Stimulated activated CD8-positive, alpha-beta memory T cell treated with anti-CD3 and anti-CD28 coated beads, Interleukin-7, amount 100 ng/mL, for 1 hour (primary cell): ENCODE measurements at places on chromosomes 4 and X.

DNA sequence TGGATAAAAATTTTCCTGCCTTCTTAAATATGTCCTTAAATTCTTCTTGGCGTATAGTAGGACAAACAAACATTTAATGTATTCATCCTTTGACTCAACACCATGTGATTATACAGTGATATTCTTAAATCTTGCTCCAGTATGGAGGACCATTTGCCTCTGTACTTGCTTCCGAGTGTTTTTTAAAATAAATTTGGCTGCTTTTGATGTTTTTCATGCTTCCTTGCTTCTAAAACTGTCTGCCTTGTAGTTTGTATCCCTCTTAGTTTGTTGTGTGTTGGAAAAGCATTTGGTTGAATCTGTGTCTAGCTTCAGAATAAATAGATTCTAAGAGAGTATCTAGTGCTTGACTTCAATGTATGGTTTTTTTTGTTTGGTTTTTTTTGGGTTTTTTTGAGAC, 12.3 kb downstream of the ING2 start:
- no peak for DNase-seq

- DNase-seq, result no peak
These were observed 87.4 kb downstream of the ADGRA3 start for GRCh38 chr4:22428441-22428840.

GRCh38 chr4:146191766-146192458, 16.4 kb downstream of the LSM6 start:
- no peak for DNase-seq

DNA sequence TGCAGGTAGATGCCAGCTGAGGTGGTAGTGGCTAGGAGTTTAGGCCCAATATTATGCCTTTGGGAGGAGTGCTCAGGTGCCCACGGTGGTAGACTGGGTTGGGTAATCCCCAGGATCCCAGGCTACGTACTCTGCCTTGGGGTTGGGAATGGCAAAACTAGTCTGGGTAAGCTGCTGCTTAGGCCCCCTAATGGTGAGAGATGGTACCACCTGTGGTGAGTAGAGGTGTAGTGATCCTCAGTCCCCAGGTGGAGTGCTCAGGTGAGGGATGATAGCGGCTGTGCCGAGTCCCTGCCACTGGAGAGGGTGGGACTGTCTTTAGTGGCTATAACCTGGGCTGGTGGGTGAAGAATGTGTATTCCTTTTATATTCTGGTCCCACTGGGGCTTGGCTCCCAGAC, 75.2 kb downstream of the IL1RAPL2 start:
- DNase-seq, result no peak

- DNase-seq, result no peak
These were observed 45.6 kb downstream of the RAPGEF2 start for GRCh38 chr4:159148441-159148840.

GRCh38 chrX:118855681-118856310, 32.2 kb downstream of the ZCCHC12 start:
- no peak for DNase-seq

GRCh38 chrX:74248889-74249288, 55.1 kb upstream of the ZCCHC13 start:
- DNase-seq, result no peak

- DNase-seq, result peak; percentile 10
These were observed 863 bp upstream of the RAB33A start for GRCh38 chrX:130170752-130171445.

GRCh38 chrX:132743086-132743485, 215.3 kb downstream of the HS6ST2 start:
- DNase-seq, result no peak
